ENCODE measurements at places on chromosomes 16 and 17.
A peak's percentile ranks its signal among the peaks of the same experiment; 100 is the strongest.

DNA sequence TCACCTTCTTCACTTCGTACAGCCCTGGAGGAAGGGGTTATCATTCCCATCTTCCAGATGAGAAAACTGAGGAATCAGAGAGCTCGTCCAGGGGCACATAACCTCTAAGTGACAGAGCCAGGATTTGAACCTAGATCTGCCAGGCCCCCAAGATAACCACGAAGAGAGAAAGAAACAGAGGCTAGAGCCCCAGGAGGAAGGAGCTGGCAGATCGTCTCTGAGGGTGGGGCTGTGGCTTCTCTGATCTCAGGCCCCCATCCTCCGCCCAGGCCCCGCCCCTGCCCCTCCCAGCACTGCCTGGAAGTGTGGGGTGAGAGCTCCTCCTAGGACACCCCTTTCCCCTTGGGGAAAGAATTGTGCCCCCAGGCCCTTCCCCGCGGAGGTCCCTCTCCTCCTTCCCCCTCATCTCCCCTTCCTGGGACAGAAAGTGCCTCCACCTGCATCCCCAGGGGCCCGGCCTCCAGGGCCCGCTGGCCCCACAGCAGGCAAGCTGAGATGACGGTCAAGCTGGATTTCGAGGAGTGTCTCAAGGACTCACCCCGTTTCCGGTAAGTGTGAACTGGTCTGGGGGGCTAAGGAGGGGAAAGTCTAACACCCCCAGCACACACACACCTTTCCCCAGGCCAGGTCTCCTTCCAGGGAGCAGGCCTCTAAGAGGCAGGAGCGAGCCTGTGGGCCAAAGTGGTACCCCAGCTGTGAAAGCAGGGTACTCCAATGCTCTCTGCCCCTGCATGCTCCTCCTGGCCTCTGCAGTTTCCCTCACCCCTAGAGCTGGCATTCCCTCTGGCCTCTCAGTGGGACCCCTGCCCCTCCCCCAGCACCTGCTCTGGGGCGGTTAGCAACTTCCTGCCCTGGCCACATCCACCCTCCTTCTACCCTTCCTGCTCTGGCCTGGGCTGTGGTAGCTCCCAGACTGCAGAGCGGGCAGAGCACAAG lies at the start of gene ACAP1:
ACAP1 (plus strand) TSS at position 290 of the 936 bp plus-strand sequence; CDS start at position 496, 206 bp downstream.
- DNase-seq, result peak; percentile 69

GRCh38 chr17:32628271-32629044 lies 141.7 kb downstream of the CDK5R1 start:
- no peak for DNase-seq

GRCh38 chr16:27781195-27781524 lies 231.2 kb downstream of the KATNIP start:
- no peak for DNase-seq

DNA sequence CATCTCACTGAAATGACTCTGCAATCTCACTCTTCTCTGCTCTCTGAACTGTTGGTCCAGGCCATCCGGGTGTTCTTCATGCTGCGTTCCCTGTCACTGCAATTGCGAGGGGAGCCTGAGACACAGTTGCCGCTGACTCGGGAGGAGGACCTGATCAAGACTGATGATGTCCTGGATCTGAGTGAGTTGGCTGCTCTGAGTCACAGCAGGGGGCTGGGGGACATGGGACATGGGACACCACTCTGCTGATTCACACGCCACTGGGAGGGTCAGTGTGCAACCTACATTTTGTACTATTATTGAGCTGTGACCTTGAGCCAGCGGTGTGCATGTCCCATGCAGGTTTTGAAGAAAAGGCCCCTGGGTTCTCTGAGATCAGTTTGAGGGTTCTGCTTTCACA lies 116.5 kb downstream of the CLEC16A start:
- DNase-seq, result no peak

DNA sequence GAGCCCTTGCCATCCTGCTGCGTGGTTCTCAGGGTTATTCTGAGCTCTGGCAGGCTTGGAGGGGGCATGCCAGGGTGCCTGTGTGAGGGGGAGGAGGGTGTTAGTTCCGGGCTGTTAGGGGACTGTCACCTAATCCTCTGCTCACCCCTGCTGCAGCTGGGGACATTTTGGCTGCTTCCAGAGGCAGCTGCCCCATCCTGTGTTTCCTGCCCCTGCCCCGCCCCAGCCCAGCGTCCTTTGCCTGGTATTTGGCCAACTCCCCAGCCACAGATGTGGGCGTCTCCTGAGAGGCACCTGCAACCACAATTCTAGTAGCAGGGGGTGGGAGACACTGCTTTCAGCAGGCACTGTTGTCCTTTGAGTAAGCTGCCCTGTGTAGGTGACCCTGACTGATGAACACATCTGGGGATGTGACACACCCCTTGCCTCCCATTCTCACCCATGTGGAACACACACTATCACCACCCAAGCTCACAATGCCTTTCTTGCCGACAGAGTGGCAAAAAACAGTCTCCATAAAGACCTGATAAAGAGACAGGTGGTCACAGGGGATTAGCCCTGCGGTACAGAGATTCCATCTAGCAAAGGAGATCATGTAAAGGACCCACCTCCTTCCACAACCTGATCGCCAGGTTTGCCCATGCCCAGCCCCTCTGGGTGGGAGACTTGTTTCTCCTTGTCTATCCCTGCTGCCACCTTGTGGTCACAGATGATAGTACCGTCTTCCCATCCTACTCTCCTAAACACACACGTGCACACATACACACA lies at the start of gene CHRNE:
CHRNE (minus strand) TSS at position 48 of the 768 bp plus-strand sequence; CDS start at position 13, 35 bp downstream.
- DNase-seq, result peak; percentile 86

DNA sequence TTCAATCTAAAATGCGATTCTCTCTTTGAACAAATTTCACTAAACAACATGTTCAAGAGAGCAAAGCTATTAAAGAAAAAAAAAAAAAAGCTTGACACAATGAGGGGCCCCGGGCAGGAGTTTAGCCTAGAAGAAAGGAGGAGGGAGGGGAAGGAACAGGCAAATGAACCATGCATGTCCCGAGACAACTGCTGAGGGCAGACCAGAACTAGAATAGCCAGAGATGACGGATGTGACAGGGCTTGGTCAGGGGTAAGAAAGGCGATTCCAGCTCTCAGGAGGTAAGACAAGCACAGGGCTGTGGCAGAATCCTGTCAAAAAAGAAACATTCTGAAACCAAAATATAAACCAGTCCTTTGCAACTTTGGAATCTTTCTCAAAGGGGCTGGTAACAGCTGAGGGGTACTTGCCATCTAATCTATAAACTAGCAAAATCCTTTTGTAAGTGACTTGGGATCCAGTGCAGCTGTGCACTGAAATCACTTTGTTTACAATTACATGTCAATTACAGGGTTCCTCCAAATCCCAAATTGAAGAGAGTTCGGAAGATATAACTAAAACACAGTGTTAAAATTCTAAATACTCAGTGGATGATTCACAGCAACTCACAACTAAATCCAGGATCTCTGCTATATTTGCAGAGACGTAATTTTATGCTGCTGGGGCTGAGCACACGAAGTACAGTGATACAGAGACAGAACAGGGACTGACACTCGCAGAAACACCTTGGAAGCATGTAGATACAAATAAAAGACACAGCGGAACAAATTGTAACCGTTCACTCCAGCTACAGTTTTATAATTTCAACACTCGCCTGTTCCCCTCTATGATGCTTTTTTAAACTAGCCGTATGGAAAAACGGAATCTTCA lies 567.4 kb upstream of the ZFHX3 start:
- no peak for DNase-seq

DNA sequence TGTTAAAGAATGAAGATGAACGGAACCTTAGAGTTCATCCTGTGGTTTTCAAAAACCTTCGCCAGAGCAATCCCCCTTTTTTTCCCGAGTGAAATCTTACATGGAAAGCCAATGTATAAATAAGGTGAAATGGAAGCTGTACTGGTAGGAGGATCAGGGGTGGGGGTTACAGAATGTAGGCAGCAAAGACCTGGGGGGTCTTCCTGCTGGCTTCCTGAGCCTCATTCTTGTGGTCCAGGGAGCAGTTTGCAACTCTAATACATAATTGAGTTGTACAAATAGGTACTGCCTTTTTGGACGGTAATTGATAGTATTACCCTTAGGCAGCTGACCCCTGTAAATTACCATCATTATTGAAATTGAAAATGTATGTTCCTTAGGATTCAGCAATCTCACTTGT lies 34.1 kb downstream of the KSR1 start:
- DNase-seq, result no peak

- DNase-seq, result peak; percentile 43
Observed at GRCh38 chr17:39170109-39170508, 4.1 kb upstream of the ARL5C start.

DNA sequence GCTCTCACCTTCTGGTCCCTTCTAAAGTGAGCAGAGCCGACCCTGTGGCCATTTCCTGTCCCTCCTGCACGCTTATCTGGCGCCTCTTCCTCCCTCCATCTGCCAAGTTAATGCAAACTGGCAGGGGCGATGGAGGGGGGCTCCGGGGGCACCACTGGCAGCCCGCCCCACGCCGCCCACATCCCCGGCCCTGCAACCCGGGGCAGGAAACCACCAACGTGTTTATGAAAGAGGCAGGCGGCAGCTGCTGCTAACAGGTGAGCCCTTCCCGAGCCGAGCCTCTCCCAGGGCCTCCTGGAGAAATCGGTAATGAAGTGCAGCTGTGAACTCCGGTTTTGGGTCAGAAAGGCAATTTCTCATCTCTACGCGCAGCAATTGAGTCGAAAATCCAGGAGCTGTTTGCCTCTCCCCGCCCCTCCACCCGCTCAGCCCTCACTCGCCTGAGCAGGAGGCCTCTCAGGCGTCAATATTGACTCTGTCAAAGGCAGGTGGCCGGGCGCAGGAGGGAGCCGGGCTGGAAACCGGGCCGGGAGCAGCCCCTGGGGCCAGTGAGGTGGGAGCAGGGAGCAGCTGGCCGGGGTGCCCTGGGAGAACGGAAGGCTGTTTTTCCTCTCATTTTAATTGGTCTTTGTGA lies 164.4 kb upstream of the GSE1 start:
- peak; percentile 57 for DNase-seq

- DNase-seq, result no peak
Observed at GRCh38 chr16:7843261-7843660, 510.6 kb downstream of the RBFOX1 start.

DNA sequence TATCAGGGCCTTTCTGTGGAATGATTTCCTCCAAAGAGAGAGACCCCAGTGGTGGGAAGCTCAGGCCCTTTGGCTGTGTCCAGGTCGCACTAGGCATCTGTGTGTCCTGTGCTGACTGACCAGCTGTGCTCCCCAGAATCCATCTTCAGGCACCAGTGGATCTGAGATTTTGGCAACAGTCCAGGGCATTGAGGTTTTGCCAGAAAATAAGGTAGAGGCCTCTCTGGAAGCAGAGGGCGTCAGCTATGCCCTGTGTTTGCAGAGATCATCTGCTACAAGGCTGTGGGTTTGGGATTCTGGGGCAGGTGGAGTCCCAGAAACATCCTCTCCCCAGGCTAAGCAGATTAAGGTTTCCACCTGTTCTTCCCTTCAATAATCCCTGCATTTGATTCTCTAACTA lies 57.5 kb upstream of the TOB1 start:
- no peak for DNase-seq

DNA sequence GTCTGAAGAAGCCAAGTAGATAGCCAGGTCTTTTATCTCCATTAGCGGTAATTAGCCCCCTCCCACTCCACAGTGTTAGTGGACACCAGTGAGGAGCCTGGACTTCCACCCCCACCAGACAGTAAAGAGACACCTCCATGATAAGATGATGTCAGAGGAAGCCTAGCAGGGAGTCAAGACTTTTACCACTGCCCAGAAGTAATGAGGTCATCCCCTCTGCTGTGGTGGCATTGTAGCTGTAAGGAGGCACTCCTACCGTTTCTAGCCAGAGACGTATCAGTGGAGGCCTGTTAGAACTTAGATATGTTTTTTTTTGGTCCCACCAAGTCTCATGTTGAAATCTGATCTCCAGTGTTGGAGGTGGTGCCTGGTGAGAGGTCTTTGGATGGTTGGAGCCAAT lies 38.1 kb downstream of the PIK3R5 start:
- DNase-seq, result no peak

- DNase-seq, result peak; percentile 29
Observed at GRCh38 chr16:77951788-77952187, 70.6 kb upstream of the CLEC3A start.

DNA sequence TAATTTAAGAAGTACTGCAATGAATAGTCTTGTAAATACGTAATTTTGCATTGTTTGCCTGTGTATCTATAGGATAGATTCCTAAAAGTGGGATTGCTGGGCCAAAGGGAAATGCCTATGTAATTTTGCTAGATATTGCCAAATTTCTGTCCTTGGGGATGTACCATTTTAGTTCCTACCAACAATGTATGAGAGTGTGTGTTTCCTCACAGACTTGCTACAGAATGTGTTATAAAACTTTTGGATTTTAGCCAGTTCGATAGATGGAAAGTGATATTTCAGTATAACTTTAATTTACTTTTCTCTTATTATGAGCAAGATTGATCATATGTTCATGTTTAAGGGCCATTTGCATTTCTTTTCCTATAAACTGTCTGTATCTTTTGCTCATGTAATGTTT lies 8.3 kb downstream of the TANGO6 start:
- no peak for DNase-seq

- DNase-seq, result no peak
Observed at GRCh38 chr16:74449470-74449869, 28.2 kb upstream of the CLEC18B start.

DNA sequence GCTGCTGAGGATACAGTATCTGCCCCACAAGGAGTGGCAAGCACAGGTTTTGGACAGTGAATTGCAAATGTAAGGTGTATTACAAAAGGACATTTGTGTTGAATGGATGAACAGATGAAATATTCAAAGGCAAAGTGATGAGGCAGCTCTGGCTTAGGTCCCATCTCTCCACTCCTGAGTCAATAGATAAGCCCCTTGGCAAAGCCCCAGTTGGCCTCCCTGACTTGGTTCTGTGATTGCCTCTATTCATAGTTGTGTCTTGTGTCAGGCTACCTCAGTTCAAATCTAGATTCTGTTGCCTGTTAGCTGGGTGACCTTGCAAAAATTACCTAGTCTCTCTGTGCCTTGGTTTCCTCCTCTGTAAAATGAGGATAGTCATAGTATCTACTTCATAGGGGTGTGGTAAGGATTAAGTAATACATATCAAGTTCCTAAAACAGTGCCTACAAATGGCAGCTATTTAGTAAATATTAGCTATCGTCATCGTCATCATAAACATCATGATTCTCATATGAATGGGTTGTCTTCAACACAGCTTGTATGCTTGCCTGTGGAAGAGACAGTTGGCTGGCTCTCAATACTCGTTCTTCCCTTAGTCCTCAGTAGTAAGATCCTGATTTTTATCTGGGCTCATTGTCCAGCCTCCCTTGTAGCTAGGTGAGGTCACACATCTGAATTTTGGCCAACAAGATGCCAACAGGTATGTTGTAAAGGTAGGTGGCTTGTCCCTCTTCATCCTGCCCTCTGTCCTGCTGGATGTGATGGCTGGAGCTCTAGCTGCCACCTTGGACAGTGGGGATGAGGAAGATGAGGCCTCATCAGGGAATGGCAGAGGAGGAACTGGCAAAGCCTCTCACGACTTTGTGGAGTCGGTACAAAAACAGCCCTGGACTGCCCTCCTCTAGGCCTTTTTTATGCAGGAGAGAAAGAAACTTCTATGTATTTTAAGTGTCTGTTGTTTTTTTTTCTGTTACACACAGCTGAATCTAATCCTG lies 2.1 kb upstream of the MFAP4 start:
- no peak for DNase-seq

GRCh38 chr17:41352597-41353366 lies 2.2 kb upstream of the KRT33A start:
- DNase-seq, result no peak

GRCh38 chr17:77735566-77736198 lies 222.8 kb upstream of the TNRC6C start:
- DNase-seq, result no peak

Data from common myeloid progenitor, CD34-positive (primary cell).